Omental fat pad (tissue), 4 donors: ENCODE measurements at places on chromosomes 6 and 20. TPM values are rescaled to one million over a fixed set of nuclear protein-coding genes. Genes with fewer than 3 reads are reported as not detected.

The MAS1 gene
- total RNA-seq = not detected

The BHLHE23 gene
- total RNA-seq = not detected

The MYL9 gene
- 86.5 TPM for total RNA-seq

The ZSCAN23 gene
- total RNA-seq = 2.0 TPM

The DST gene
- 126 TPM for total RNA-seq

The GRM1 gene
- 0.16 TPM for total RNA-seq

The GPLD1 gene
- 4.3 TPM for total RNA-seq

The ANGPT4 gene
- 1.5 TPM for total RNA-seq

The SAMD3 gene
- 1.4 TPM for total RNA-seq

The RTN4IP1 gene
- 1.1 TPM for total RNA-seq

The SMLR1 gene
- not detected for total RNA-seq

DNA sequence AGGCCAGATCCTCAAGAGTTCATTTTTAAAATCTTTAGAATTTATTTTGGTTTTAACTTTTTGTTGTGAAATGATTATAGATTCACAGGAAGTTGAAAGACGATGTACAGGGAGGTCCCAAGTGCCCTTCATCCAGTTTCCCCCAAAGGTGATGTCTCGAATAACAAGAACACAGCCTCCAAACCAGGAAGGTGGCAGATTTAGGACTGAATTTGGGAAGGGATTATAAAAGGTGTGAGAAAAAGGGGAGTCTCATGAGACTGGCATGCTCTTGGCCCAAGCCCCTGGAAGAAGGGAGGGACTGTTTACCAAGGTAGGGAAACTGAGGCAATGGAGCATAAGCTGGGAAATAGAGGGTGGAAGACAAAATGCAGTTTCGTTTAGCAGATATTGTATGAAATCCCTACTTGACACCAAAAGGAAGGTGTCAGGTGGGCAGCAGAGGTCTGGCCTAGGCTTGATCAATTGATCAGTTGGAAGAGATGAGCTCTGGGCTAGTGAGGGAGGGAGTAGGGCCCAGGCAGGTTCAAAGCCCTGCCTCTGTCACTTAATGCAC is 81.2 kb downstream of the BMP7 start:
- DNase-seq = no peak

GRCh38 chr6:98657764-98658163 is 176.6 kb upstream of the POU3F2 start:
- DNase-seq = no peak

DNA sequence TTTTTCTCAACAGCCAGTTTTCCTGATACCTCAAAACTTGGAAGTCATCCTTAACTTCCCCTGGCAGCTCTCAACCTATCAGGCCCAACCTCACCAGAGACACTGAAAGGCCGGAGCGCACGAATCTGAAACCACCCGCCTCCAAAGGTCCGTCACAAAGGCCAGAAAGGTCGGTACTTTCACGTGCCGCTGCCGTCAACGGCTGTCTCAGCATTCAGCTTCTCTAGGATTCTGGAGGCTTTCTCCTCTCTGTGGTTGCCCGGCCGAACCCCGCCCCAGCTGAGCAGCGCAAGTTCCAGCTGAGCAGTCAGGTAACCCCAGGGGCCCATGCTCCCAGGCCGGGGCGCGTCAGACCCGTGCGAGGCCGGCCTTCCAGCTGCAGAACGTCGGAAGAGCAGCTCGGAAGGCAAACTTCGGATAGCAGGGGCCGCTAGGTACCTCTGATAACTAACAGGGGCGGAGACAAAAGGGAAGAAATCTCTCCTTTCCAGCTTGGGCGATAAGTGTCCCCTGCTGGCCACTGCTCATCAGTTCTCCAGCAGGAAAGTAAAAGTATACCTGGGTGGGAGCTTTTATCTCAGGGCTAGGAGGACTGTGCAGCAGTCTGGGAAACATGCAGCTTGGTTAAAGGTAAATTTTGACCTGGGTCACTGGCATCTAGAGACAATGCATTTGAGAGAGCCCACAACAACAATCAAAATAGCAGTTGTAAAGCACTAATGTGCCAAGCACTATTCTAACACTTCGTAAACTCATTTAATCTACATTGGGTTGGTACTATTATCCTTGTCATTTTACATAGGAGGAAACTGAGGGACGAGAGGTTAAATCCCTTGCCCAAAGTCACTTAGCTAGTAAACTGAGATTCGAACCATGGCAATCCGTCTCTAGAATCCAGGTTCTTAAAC is 16.1 kb downstream of the ZSCAN12 start:
- peak; percentile 61 for DNase-seq

- no peak for DNase-seq
Observed at GRCh38 chr6:89221971-89222711, 5.0 kb upstream of the GABRR1 start.

DNA sequence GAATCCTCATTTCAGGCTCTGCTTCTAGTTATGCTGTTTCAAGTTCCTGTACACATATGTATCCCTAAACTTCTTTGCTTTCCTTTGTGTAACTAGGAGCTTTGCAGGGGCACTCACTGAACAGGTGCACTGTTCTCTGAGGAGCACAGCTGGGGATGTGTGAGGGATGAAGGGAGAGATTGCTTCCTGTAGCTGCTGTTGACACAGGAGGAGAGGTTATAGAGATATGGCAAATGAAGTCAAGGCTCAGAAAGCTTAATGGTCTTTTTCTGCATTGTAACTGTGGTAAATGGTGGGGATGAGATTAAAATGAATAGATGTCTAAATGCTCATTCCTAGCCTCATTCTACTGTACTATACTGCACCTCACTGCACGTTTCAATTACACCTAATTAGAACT is 454.3 kb downstream of the BTBD3 start:
- DNase-seq = no peak

- no peak for DNase-seq
Observed at GRCh38 chr6:137904822-137905617, 38.0 kb downstream of the TNFAIP3 start.

DNA sequence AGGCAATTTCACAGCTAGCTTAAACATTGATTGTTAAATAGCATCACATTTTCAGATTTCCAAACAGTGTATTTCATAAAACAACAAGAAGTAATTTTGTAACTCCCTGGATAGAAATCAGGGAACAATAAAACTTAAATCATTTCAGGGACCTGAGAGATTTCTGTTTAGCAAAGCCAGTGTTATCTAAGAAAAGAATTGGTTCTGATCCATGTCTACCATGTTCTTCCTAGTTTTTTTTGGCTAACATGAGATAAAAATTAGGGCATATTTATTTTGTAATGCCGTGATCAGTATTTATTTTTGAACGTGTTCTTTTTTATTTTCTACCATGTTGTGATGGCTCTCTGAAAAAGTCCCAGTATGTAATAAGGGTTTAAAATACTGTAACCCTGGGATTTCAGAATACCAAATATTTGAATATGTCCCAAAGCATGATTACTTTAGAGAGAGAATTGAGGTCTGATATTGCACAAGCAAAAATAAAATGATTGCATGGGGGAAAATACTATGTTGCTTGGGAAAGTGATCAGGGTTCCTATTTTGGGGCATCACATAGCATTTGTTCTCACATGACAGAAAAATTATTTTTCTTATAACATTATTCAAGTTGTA is 188.7 kb upstream of the CEP162 start:
- DNase-seq = no peak

DNA sequence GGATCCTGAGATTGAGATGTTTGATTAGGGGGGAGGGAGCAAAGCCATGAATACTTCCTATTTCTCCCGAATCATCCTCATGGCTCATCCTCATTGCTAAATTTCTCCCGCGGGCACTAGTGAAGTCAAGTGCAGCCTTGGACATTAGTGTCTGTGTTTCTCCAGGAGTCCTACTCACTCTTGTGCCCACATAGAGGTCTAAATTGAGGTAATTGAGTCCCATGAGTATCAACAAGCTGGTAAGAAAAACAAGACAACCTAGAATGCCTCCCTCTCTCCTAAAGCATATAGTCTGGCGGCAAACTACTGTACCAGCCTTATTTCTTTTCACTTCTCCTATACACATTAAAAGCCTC is 420 bp downstream of the CENPQ start:
- no peak for DNase-seq

GRCh38 chr6:88120635-88121034 is 45.5 kb downstream of the CNR1 start:
- no peak for DNase-seq

DNA sequence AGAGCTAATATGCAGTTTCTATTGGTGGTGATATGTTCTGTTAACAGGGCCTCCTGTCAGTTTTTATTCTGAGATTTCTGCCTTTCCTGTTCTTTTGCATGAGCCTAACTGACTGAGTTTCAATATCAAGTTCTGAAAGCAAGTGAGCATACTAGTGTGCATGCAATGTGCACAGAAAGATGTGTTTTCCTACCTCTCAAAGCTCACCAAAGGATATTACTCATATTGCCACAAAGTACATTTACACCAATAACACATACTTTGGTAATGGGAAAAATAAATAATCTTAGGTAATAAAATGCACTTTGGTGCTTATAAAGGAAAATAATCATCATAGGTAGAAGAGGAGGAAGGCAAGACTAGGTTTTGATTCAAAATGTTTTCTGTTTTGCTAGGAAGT is 195.0 kb downstream of the KHDC1L start:
- no peak for DNase-seq

DNA sequence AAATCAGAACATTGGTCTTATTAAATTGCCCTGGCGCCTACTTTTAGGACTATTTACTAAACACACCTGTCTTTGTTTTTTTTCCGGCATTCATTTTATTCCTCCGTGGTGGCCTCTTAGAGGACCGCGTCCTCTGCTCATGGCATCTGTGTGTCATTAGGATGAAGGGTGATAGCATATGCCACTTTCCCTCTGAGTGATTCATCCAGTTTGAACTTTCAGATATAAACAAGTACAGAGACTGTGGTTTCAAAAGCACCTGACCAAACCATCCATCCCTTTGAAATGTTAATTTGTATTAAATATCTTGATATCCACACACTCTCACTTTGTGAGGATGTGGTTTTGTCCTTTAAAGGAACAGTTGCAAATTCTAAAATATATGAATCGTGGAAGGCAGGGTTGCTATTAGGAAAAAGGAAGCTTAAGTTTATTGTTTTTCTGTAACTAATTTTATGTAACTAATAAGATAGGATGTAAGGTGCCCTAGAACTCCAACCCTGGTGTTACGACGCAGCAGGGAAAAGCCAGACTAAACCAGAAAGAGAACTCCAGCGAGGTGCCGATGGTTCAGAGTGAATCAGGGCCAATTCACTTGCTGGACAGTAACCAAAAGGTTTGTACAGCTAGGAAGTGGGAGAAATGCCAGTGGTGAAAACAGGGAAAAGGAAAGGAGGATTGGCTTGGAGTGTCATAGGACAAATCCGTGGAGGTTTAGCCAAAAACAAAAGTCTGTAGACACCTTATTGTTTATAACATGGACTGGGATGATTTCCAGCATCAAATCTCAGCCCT is 98.7 kb downstream of the SHLD1 start:
- no peak for DNase-seq

DNA sequence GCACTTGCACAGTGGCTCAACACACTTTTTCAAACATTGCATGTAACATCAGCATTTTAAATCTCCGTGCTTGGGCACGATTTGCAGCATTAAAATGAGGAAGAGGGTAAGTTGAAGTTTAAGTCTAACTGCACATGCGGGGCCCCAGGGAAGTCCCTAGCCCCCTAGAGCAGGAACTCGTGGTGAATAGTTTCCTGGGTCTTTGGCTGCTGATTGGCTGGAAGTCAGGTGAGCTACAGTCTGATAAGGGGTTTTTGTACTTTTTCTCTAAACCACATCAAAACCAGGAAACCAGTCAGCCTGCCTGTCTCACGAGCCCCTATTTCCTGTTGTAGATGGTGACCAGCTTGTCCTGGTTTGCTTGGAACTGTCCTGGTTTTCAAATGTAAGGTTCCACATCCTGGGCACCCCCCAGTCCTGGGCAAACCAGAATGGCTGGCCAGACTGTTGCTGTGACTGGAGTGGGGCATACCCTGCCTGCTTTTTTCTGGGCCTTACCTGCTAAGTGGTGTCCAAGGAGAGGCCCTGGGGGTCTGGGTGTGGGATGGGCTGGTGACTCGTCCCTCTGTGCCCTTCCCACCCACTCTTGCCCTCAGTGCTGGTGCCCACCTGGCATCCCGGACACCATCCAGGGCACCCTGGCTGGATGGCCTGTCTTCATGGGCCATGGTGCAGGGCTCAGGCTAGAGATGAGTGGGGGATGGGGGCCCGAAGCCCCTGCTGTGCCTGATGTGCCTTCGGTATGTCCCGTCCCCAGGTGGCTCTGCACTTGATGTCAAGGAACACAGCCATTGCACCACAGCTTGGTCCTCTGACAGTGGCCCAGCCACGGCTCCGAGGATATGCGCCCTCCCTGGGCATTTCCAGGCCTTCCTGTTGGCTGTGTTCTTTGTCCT is 31.8 kb downstream of the SUN5 start:
- DNase-seq = no peak

DNA sequence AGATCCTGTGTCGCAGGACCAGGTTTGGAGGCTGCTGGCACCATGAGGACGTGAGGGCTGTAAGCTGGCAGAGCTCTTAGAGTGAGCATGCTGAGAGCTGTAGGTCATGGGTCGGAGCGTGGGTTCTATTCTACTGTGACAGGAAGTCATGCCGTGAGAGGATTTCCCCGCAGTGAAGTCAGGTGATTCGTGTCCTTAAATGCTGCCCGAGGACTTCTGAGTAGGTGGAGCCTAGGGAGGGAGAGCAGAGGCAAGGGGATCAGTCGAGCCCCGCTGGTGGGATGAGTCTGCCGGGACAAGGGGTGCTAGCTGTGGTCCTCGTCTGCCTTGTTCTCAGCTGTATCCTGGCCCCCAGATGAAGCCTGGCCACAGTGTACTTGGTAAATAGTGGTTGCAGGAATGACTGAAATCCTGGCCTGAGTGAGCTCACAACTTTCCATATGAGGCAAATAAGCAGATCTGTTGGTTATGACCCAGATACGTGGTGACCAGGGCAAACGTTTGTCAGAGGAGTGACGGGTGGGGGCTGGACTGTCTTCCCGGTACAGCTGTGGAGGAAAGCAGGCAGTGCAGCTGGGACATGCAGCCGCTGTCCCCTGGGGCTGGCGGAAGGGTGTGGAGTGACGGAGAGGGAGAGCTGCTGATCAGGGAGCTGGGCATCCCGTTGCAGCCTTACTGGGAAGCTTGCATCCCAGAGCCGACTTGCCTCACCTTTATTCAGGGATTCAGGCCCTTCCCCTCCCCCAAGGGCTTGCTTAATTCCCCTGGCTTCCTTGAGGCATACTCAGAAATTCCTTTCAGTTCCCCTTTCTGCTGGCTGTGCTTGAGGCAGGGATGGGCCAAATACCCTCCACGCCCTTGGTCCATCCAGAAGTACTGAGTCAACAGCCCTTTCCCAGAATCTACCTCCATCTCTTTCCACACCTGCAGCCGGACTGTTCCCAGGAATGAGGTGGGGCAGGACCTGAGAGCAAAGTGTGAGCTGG is 250.9 kb upstream of the RREB1 start:
- peak; percentile 46 for DNase-seq

DNA sequence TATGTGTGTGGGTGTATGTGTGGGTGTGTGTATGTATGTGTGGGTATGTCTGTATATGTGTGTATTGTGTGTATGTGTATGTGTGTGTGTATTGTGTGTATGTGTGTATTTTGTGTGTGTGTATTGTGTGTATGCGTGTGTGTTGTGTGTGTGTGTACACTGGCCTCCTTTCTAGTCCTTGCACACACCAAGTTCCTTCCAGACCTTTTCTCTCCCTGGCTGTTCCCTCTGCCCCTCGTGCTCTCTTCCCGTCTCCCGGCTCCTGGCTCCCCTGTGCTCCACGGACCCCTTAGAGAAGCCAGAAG is 11.4 kb downstream of the VSTM2L start:
- DNase-seq = no peak

GRCh38 chr6:131792091-131792496 is 15.7 kb upstream of the ENPP1 start:
- DNase-seq = no peak

- no peak for DNase-seq
Observed at GRCh38 chr6:122404444-122404843, 5.0 kb downstream of the HSF2 start.
